NCI-H446 (cell line): ENCODE measurements at places on chromosomes 7 and 10.

- DNase-seq, result no peak
Measured at GRCh38 chr7:50396856-50397255, 53.3 kb downstream of the FIGNL1 start.

- no peak for DNase-seq
Measured at GRCh38 chr7:506391-506831, 13.2 kb downstream of the PDGFA start.

DNA sequence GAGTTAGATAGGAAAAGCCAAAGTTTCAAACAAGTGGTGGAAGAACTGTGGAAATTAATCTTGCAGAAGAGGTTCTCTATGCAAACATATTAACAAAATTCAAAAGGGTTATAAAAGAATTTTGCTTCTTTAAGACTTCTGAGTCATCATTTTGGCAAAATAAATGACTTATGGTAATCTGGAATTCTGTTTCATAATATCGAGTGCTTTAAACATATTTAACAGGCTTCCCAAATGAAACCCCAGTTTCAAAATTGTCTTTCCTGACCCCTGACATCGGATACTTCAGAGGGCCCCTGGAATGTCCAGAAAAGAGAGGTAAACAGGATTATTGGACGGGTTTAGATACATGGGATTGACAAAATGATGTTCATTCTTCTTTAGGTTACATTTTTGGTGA, 444.6 kb downstream of the HTR7 start:
- DNase-seq, result no peak

- DNase-seq, result peak; percentile 70
Measured at GRCh38 chr10:110007701-110008517, at the start of gene ADD3. Gene ADD3 (plus strand): TSS chr10:110007984. CDS start chr10:110100654, 92,670 bp downstream.

- DNase-seq, result no peak
Measured at GRCh38 chr7:7352845-7353244, 170.5 kb downstream of the C1GALT1 start.

DNA sequence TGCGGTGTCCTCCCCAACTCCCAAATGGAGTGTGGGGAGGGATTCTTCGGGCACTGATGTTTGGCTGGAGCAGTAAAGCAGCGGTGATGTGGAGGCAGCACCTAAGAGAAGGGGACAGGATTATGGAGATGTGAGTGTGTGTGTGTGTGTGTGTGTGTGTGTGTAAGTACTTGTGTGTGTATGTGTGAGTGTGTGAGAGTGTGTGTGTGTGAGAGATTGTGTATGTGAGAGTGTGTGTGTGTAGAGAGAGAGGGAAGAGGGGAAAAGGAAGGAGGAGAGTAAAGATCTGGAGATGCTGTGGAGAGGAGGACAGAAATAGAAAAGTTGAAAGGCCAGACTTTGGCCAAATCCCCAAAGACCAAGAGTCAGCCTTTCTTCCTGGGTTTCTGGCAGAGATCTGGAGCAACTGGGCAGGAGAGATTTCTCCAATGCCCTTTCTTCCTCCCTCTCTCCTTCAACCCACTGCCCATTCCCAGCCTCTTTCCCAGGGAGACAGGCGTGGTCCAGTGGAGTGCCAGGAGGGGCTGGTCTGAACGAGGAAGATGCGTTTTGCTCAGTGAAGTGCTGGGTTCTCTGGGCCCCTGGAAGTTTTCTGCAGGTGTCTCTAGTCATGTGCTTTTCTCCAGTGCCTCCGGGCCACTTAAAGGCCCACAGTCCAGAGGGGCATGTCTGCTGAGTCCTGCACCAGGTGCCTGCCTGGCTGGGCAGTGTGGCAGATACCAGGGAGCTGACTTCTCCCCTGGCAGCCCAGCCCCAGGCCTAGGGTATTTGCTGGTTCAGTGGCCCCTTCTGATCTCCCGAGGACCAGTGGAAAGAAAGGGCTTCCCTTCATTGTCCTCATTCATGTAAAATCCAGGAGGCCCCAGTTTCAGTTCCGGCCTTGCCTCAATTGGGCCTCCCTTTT, 60.5 kb downstream of the HK1 start:
- no peak for DNase-seq

DNA sequence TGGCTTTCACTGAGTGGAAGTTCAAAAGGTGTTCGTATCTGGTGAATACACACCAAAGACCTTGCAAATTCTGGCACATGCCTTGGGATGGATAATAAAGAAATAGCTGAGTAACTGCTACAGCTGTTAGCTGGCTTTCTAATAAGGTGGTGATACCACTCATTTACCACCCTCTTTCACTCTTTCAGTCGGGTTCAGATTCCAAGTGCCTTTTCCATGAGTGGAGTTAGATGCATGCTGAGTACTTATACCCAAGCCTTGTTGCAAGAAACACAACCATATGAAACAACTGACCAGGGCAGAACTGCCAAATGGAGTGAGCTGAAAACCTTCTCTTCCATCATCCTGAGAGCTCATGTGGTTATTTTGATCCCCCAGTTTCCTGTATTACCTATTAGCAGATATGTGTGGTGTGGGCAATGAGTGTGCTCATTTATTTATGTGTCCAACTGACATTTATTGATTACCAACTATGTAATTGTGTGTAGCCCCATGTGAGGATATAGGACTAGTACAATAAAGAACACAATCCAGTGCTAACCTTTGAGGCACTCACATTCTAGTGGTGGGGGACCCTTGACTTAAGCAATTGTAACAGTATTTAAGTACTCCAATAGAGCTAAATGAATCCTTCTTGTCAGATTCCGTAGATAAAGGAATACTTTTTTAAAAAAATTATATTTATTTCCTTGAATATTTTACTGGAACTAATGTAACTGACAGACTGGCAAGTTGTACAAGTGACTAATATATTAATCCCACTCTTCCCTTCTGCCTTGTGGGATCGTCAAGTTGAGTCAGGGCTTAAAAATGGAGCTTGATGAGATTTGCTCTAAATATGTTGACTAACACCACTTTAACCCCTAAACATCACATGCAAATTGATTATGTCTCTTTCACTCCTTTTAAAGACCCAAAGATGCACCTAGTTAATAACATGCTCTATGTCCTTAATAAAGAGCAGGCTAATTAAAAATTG, 124.7 kb downstream of the ARID5B start:
- no peak for DNase-seq

DNA sequence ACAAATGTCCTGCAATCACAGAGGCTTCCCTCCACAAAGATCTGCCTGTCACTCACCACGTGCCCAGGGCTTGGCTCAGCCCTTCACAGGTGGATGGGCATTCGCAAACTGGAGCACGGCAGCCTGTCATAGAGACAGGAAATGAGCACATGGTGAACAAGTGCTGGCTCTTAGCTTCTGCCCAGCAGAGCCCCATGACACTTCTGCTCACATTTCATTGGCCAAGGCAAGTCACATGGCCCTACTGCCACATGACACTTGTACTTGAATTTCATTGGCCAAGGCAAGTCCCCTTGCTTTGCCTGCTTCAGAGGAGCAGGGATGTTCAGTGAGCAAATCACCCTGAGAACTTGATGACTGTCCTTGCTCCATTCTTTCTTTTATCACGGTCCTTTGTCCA, 110.8 kb upstream of the PPP2R2D start:
- peak; percentile 4 for DNase-seq

DNA sequence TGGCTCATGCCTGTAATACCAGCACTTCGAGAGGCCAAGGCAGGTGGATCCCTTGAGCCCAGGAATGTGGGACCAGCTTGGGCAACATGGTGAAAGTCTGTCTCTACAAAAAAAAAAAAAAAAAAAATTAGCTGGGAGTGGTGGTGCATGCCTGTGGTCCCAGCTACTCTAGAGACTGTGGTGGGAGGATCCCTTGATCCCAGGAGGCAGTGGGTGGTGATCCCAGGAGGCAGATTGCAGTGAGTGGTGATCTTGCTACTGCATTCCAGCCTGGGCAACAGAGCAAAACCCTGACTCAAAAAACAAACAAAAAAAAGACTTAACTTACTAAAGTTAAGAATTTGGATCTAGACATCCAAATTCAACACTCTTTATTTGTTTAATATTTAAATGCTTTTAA, 10.2 kb upstream of the ADO start:
- DNase-seq, result no peak

- no peak for DNase-seq
Measured at GRCh38 chr7:35450456-35451214, 196.7 kb upstream of the TBX20 start.

DNA sequence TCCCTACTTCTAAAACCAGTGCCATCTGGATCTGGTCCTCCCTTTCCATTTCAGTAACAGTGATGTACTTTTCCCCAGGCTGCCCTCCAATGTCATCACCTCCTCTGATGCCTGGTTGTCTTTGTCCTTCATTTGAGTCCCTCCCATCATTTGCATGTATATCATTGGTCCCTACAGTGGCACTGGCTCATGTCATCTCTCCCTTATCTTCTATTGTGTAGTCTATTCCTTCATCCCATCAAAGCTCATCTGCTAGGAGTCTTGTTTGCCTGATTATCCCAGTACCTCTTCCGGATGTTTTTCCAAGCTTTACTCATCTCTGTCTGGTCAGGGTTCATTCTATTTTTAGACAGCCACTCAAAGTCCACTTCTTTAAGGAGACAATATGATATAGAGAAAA, 292.9 kb upstream of the BMPER start:
- DNase-seq, result no peak

DNA sequence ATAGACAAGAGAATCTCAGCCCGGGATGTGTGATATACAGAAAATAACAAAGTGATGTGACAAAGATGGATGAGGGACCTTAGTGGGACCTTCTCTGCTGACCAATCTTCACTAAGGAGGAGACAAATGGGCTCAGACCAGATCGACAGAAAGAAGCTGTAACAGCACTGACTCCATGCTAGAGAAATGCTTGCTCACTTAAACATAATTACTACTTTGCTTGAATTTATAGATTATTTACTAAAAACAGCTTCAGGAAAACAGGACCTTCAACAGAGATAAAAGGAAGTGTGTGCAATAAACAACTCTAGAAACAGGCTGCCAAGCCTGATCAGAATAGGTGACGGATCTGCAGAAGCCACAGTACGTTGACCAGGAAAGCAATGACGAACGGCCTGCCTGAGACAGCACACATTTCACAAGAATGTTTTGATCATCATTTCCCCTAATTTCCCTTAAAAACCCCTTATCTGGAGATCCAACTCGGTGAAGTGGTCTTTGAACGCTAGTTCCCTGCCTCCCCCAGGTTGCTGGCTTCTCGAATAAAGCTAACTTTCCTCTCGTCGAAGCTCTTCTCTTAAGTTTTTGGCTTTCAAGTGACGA, 98.4 kb upstream of the STEAP1B start:
- no peak for DNase-seq

GRCh38 chr7:135771961-135772638, 23.5 kb upstream of the FAM180A start:
- no peak for DNase-seq

DNA sequence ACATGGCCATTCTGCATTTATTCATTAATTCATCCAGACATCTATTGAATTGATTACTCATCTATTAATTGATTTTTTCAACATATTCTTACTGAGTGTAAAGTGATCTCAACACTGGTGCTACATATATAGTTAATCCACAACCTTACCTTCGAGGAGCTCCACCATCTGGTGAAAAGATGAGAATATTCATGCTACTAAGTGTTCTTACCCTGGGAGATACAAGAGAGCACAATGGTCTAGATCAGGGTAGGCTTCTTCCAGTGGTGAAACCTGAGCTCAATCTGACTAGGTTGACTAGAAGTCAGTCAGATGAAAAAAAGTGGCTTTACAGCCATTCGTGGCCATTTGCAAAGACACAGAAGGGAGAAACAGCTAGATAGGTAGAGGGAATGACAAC, 507.4 kb downstream of the ANKRD7 start:
- DNase-seq, result no peak

DNA sequence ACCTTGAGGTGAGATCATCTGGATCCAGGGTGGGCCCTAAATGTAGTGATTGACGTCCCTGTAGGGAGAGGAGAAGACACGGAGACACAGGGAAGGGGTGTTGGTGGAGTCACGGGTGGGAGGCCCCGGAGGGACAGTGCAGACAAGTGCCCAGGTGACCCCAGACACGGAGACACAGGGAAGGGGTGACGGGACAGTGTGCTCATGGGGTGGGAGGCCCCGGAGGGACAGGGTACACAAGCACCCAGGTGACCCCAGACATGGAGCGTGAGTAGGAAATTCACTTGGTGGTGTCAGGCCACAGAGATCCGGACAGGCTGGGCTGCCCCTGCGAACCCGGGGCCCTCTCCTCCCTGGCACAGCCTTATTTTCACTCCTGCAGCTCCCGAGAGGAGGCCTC, 176.9 kb downstream of the PTPRN2 start:
- DNase-seq, result no peak

DNA sequence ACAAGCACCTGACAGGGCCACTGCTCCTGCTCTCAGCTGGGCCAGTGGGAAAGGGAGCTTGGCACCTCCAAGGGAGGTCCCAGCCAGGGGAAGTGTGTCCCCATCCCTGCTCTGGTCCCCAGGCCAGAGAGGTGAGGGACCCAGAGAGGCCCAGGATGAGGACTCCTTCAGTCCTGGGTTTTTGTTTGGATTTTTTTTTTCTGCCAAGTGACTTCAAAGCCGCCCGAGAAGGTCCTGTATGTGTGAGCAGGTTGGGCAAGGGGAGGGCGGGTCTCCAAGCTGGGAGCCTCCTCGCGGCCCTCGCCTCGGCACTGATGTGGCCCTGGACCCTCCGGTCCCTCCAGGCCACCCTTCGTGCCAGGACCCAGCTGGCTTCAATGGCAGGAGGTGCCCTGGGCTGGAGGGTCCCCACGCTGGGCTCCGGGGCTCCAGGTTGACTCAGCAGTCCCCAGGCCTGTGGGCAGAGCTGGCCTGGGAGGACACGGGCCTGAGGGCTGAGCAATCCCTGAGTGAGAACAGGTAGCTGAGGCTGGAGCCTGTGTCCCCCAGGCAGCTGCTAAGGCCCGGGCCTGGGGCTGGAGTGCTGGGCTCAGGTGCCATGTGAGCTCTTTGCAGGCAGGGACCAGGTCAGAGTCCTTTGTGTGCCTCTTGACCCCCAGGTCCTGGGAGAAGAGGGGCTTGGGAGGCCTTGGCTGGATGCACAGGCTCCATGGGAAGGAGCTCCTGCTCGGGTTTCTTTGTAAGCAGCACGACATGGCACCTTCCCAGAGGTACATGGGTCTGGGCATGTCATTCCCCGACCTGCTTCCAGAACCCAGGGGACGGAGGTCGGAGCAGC, 140.6 kb downstream of the FAM53B start:
- no peak for DNase-seq

DNA sequence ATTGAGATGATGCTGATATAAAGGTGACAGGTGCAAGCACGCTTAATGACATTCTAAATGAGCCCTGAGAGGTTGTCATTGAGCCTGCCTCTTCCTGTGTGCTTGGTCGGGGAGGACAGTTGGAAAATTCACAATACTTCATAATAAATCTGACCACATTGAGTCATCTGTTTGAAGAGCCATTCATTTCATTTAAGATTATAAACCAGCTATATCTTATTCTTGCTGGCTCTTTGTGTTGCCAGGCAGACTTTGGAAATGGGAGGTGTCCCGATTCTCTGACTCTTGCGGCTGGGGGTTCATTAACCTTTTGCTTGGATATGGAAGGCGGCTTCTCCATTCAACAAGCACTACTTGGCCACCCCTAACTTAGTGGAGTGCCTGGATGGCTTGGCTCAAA, 198.2 kb downstream of the FANK1 start:
- no peak for DNase-seq

DNA sequence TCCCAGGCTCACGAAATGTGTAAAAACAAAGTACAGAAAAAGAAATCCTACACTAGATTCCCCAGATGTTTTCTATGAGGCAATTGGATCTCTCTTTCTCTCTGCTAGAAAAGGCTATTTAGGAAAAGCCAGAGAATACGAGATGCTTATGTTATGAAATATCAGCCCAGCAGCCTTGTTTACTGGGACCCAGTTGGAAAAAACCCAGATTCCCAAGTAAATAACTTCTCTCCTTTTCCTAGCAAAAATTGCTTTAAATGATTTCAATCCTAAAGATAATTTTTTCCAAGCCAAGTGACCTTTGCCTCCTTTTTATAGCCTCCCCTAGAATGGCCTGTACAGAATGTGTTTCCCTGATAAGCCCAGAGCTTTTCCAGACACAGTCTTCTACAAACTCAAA, 199.3 kb downstream of the PLXNA4 start:
- no peak for DNase-seq
